Fibroblast of skin of left biceps (primary cell): ENCODE measurements at places on chromosomes 13 and 19.

DNA sequence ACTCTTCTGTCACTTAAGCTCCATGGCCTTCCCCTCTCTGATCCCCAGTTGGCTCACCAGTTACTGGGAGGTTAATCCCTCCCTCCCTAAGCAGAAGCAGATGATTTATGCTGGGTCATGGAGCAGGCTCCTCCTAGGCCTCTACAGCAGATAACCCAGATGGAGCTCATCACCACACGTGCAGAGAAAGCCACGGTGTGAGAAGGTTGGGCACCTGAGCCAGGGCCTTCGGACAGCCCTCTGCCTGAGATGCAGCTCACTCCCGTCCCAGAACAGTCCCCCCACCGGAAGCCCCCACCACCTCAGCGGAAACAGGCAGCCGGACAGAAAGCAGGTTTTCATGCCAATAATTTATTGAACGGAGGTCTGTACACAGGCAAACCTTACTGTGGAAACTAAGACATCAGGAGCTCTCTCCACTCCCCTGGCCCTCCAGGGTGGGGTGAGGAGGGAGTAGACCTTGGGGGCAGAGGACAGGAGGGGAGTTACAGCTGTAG lies 9.8 kb downstream of the ZNF526 start:
- DNase-seq = no peak

GRCh38 chr19:7870571-7871436 lies 3.4 kb downstream of the PRR36 start:
- no peak for DNase-seq

DNA sequence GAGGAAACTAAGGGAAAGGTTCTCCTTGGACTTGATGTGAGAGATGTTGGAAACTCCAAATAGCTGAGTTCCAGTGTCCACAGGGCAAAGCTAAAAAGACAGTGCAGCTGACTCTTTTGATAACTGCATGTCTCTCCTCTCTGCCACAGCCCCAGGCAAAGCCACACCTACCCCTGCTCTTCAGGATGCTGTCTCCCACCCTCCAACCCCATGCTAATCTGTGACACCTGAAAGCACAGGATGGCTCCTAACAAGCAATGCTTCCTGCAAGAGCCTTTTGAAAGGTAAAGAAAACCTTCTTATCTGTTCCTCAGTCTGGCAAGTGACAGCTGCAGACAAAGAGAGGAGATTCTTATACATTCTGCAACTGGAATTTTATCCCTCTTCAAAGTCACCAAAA lies 14.5 kb downstream of the SLC46A3 start:
- DNase-seq = no peak

DNA sequence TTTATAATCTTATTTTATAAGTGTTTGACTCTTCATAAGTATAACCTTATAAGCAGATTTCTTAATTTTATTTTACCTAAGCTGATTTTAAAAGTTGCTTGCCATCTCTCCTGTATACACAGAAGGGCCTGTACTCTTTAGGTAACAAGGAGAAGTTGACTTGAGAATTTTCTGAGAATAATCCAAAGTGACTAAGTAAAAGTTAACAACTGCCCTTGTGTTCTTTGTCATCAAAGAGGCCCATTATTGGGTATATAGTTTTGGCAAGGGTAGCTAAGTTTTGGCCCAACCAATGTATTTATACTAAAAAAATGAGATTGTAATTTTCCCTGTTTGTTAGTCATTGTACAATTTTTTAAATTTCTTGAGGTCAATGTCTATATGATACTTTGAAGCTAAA lies 3.2 kb downstream of the LCP1 start:
- DNase-seq = no peak

- no peak for DNase-seq
These were observed 42.1 kb downstream of the STK24 start for GRCh38 chr13:98534821-98535220.

GRCh38 chr19:49997709-49998108 lies 27.5 kb downstream of the VRK3 start:
- no peak for DNase-seq

DNA sequence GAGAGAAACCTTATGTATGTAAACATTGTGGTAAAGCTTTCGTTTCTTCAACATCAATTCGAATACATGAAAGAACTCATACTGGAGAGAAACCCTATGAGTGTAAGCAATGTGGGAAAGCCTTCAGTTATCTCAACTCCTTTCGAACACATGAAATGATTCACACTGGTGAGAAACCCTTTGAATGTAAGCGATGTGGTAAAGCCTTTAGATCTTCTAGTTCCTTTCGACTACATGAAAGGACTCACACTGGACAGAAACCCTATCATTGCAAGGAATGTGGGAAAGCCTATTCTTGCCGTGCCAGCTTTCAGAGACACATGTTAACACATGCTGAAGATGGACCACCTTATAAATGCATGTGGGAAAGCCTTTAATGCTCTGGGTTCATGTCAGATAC lies 24.7 kb downstream of the ZNF136 start:
- DNase-seq = no peak

DNA sequence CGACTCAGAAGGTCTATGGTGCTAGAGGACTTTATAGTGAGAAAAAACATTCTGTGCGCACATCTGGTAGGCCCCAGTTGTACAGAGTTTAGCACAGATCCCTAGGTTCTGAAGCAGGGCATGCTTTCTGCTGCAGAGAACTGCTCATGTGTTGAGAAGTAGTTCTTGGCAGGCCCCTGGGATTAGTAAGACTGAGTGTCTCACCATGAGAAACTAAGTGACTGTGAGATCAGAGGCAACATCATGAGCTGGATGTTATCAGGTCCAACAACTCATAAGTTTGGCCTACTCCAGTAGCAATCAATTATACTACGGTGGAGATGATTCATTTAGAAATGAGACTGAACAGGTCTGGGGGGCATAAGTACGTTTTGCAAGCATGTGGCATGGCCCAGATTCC lies 507.4 kb upstream of the KLF12 start:
- DNase-seq = no peak

GRCh38 chr13:79810669-79811068 lies 329.7 kb downstream of the NDFIP2 start:
- peak; percentile 30 for DNase-seq

DNA sequence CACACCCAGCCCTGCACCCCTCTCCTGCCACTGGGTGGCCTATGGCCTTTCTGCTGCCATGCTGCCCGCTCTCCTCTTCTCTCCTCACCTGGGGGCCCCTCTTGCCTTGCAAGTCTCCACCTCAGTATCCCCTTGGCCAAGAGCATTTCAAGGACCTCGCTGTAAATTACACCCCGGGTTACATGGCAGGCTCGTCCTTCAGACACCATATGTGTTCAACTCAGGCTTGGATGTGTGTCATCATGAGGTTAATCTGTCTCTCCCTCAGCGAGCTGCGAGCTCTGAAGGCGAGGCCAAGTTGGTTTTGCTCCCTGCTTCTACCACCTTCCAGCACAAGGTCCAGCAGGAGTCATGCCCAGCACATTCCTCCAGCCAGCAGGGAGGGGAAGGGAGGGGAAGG lies 74.8 kb upstream of the TM9SF2 start:
- DNase-seq = no peak

- DNase-seq = no peak
These were observed at the start of gene MAP1S for GRCh38 chr19:17718947-17719711. MAP1S (plus strand) TSS chr19:17719480; CDS start chr19:17719503, 23 bp downstream.

DNA sequence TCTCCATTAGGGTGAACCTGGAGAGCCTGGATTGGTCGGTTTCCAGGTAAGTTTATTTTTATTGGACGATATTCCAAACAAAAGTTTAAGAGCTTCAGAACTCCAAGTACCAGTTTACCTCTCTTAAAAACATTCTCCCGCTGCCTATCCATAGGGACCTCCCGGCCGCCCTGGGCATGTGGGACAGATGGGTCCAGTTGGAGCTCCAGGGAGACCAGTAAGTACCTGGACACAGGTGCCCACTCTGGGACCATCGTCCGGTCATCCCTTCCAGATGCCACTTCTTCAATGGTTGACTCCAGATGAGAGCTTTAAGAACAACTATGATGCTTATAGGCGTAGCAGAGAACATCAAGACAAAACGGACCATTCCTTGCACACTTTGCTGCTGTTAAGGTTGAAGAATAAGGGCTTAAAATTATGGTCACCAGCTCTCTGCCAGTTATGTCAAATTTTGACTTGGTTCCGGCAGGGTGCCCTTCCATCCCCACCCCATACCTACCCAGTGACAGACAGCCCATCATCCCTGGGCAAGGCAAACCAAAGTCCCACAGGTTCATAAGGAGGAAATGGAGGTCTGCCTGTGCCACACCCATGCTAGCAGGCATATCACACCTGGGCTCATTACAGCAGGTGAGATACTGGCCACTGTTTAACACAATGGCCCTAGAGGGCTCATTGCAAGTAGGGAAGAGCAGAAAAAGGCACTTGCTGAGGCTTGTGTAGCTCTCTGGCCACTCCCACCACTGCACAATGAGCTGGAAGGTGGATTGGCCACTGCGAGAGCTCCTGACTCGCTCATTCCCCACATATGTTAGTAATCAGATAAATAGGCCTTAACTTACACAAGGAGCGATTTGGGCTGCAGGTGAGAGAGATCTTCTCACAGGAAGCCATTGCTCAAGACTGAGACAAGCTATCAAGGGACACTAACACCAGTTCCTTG lies 123.6 kb downstream of the COL4A2 start:
- no peak for DNase-seq

DNA sequence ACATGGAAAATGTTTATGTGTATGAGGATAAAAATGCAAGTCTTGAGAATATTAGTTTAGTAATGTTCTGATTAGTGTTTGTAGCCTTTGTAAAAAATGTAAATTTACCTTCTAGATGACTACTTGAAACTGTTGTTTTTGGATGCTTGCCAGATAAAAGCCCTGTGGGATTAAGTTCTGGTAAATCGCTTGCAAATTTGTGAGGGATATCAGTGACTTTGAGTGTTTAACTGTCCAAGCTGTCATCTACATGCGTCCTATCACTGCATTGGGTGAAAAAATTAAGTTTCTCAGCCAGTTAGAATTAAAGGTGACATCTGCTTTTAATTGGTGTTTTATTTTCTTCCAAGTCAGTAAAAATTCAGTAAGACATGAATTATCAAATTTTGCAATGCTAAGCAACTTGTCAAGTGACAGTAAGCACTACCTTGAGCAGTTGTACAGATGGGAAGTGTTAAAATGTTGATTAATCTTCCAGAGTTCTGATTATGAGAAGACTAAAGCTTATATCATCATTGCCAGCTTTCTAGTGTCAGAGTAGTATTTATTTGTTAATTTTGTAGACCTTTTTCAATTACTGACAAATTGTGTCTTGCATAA lies 88.0 kb downstream of the PCCA start:
- DNase-seq = peak; percentile 61

DNA sequence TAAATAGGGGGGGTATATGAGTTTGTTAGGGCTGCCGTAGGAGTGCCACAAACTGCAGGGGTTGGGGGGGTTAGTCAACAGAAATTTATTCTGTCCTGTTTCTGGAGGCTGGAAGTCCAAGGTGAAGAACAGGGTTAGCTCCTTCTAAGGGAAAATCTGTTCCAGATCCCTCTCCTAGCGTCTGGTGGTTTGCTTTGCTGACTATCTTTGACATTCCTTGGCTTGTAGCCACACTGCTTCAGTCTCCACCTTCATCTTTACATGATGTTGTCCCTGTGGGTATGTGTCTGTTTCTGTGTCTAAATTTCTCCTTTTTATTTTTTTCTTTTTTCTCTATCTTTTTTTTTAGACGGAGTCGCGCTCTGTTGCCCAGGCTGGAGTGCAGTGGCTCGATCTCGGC lies 8.1 kb upstream of the ICAM1 start:
- DNase-seq = peak; percentile 24

GRCh38 chr13:101303521-101303920 lies 112.8 kb downstream of the NALCN start:
- no peak for DNase-seq

GRCh38 chr13:51244637-51245405 lies 22.6 kb downstream of the FAM124A start:
- DNase-seq = no peak

GRCh38 chr19:49331616-49332055 lies 3.6 kb upstream of the CD37 start:
- DNase-seq = no peak

- no peak for DNase-seq
These were observed 213.9 kb upstream of the TSHZ3 start for GRCh38 chr19:31562966-31563612.

DNA sequence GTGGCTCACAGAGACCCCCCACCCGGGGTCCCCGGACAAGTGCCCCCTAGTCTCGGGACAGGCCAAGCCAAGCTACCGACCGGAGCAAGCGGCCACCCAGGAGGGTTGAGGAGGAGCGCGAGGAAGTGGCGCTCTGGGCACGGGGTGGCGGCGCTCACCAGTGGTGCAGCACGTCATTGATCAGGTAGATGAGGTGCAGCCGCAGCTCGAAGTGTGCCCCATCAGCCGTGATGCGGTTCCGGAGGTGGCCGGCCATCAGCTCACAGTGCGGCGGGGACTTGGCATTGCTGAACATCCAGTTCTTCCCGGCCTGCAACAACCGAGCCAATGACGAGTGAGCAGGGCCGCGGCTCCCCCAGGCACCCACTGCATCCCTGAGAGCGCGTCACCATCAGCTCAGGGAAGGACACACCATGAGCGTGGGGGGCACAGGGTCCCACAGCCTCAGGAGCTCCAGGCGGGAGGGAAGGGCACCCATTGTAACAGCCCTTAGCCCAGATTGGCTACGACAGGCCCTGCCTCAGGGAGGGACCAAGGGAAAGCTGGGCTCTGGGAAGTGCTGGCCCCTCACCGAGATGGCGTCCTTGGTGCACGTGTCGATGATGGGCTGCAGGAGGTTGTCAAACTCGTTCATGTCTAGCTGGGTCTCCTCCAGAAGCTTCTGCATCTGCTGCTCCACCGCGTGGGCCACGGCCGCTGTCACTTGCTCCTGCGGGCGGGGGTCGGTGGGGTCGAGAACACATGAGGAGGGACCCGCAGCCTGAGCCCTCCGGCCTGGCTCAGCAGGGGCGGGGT lies 9.6 kb downstream of the CHERP start:
- DNase-seq = no peak

GRCh38 chr13:109651311-109651710 lies 135.1 kb downstream of the IRS2 start:
- DNase-seq = no peak

GRCh38 chr13:93254775-93255174 lies 28.2 kb downstream of the GPC6 start:
- no peak for DNase-seq

- peak; percentile 17 for DNase-seq
These were observed 240.6 kb downstream of the GPC6 start for GRCh38 chr13:93467175-93467574.

GRCh38 chr13:95300625-95301182 lies 547 bp downstream of the ABCC4 start:
- no peak for DNase-seq

- no peak for DNase-seq
These were observed 82.5 kb downstream of the DHRS12 start for GRCh38 chr13:51721496-51721895.
